NCI-H748 treated with DMSO at 0.1 percent for 48 hours (cell line): ENCODE measurements at places on chromosomes 12 and 14.
A peak's percentile ranks its signal among the peaks of the same experiment; 100 is the strongest.

- DNase-seq, result no peak
Observed at GRCh38 chr12:11702959-11703358, 53.5 kb downstream of the ETV6 start.

DNA sequence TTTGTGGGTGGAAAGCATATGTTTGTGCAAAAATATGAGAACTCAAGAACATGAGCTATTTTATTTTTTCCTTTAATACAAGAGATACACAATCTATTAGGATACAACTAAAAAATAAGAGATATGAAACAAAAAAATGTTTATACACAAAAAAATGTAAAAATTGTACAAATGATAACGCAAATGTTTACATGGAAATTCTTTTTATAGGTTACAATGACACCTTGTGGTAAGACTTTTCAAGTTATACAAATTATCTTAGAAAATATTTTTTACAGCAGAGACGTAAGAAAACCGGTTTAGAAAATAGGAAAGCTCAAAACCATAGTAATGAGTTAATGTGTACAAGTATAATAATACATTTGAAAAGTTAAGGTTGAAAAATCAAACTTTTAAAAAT is 25.5 kb downstream of the CEP83 start:
- no peak for DNase-seq

GRCh38 chr12:47715393-47715876 is 9.6 kb upstream of the RPAP3 start:
- DNase-seq, result peak; percentile 42

DNA sequence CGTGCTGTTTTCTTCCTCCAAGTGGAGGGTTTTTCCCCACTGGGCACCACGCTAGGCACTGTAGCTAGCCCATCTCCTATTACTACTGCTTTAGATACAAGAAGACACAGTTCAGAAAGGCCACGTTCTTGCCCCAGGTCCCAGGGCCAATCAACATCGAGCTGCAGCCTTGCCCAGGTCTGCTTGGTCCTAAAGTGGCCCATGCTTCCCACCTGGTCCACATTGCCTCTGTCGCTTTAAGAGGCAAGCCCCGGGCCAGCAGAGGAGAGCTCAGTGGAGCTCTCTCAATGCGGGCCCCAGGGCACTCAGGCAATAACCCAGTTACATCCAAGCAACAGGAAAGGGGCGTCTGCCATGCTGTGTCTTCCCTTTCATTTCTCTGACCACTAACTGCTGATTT is 148.1 kb downstream of the CALM1 start:
- DNase-seq, result no peak

DNA sequence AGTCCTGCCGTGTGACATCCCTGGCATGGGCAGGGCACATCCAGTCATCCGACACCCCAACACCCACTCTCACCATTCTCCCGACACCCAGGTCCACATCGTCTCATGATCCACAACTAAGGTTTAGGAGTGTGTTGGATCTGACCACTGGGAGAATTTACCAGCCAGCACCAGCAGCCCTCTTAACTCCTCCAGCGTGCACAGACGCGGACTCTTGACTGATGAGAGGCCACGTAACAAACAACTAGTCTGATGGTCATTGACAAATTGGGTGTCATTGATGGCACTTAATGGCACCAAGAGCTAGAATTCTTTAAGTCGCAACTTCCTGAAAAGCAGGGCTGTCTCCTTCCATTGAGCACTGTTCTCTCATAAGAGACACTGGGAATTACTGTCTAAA is 203.0 kb upstream of the SFSWAP start:
- DNase-seq, result no peak

GRCh38 chr12:41286426-41286825 is 98.3 kb downstream of the PDZRN4 start:
- peak; percentile 99 for DNase-seq

GRCh38 chr14:72812292-72812851 is 81.5 kb downstream of the DPF3 start:
- DNase-seq, result no peak

GRCh38 chr12:113727651-113728061 is 238.5 kb downstream of the RBM19 start:
- no peak for DNase-seq

- DNase-seq, result no peak
Observed at GRCh38 chr12:96150442-96150841, 43.7 kb upstream of the ELK3 start.

DNA sequence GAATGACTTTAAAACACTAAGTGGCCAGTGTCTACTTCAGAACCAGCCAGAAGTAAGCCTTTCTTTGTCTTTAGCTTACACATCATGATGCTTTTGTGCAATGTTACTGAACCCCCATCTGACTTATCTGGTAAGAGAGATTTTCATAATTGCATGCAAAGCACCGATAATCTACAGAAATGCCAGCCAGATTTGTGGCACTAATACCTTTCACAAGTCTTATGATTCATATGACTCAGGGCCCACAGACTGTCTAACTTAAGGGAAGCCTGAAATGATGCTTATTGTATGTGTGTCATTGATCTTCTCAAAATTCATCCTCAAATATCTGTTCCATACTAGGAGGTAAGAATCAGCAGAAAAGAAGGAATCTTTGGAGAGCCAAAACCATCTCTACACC is 18.0 kb downstream of the IGF1 start:
- no peak for DNase-seq

- peak; percentile 84 for DNase-seq
Observed at GRCh38 chr14:20690848-20691640, 2.5 kb downstream of the ANG start.

GRCh38 chr14:88616697-88617096 is 53.9 kb downstream of the ZC3H14 start:
- no peak for DNase-seq

DNA sequence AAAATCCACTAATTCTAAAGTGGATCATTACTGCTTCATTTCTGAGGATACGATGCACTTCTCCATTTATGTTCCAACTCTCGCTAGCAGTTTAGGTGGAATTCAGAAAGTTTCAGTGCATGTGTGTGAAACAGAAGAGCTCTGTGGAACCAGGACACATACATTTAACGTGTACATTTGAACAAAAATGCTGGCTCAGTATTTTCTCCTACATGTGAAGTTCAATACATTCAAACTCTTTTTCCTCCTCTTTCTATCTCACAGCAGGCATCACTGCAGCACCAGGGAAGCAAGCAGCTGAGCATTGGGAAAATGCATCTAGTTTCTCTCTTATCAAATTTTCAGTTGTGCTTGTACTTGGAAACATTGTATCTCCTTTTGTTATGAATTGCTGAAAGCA is 169.4 kb upstream of the CNTN1 start:
- no peak for DNase-seq

GRCh38 chr12:81010641-81011040 is 67.2 kb upstream of the ACSS3 start:
- no peak for DNase-seq

- no peak for DNase-seq
Observed at GRCh38 chr12:46207644-46208043, 61.2 kb downstream of the SLC38A1 start.

GRCh38 chr12:42482041-42482747 is 107.4 kb downstream of the PRICKLE1 start:
- peak; percentile 48 for DNase-seq
